ENCODE measurements at places on chromosomes 11 and 22.

DNA sequence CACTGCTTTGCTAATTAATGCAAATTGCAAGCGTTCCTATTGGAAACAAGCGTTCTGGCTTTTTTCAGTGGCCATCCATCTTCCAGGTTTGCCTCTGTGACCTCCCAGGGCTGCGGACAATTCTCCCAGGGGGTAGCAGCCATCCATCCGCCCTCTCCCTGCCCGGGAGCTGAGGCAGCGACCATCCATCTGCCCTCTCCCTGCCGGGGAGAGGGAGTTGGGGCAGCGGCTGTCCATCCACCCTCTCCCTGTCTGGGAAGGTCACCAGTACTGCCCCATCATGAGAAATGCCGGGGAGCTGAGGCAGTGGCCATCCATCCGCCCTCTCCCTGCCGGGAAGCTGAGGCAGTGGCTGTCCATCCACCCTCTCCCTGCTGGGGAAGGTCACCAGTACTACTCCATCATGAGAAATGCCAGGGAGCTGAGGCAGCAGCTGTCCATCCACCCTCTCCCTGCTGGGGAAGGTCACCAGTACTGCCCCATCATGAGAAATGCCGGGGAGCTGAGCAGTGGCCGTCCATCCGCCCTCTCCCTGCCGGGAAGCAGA, 394.7 kb downstream of the BRD1 start:
- no peak for DNase-seq

DNA sequence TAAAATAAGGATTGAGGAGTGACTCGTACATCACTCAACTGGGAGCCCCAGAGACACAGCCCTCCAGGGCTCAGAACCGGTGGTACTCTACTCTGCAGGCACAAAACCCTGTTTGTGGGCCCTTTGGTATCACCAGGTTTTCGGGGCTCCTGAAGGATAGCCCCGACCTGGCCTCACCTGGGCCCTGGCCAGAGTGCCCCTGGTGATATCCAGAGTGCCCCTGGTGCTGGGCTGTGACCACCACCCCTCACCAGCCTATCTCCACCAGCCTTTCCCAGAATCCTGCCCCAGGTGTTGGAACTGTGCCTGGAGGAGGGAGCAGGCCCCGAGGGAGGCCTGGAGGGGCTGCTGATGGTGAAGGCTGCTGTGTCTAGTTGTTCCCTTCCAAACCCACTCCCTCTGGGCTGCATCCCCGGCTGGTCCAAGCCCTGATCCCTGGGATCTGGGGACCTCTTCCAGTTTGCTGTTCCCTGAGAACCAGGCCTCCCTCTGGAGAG, 2.2 kb upstream of the GGT5 start:
- no peak for DNase-seq

- no peak for DNase-seq
Observed at GRCh38 chr11:79100093-79100910, 340.5 kb downstream of the TENM4 start.

GRCh38 chr11:75421035-75421602, 11.9 kb downstream of the KLHL35 start:
- no peak for DNase-seq

- DNase-seq, result no peak
Observed at GRCh38 chr22:40716116-40716515, 36.8 kb downstream of the MCHR1 start.

DNA sequence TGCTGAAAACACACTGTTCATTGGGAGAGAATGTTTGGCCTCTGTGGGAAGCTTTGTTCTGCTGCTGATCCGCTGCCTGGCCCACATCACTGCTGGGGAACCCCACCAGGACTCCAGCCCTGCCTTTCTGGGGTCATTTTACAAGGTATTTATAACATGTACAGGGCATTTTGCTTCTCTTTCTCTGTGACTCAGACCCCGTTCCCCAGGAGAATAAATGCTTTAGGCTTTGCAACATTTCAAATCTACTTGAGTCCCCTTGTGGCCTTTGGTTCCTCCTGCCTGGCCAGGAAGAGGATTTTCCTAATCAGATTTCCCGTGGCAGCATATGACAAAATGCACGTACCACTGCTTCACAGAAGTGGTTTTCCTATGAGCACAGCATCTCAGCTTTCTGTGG, 43.0 kb downstream of the BTG4 start:
- no peak for DNase-seq

GRCh38 chr22:42613872-42614301, 796 bp downstream of the POLDIP3 start:
- peak; percentile 12 for DNase-seq

DNA sequence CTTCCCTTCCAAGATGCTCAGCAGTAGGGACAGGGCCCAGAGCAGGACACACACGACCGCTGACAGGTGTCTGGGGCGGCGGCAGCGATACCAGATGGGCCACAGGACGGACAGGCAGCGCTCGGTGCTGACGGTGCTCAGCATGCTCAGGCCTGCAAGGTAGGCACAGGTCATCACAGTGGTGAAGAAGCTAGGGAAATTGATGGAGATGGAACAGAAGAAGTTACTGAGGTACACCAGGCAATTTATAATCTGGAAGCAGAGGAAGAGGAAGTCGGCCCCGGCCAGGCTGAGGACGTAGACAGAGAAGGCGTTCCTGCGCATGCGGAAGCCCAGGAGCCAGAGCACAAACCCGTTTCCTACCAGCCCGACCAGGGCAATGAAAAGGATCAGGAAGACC, 4.6 kb downstream of the MRGPRX2 start:
- DNase-seq, result no peak

DNA sequence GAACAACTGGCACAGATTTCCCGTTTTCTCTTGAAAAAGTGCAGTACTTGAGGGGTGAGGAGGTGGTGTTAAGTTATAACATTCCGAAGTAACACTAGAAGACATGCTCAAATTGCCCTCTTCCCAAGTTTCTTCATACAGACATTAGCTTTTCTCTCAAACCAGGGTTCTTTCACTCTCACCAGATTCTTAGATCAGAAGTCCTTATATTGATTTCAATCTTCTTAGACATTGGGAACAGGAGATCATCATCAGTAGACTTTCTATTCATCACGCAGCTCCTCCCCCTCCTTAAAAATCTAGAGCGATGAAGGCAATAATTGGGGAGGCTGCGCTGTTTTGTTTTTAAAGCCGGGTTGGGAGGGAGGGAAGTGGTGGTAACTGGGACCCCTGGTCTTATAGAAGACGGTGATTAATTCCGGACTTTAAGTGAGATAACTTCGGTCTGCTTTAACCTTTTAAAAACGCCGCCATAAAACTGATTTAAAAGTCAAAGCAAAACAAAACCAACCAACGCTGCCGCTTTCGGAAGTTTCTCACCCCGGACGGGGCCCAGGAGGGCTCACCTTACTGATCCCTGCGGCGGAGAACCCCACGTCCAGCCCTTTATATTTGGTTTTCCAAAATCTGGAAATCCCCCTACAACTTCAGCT, 665 bp downstream of the USP28 start:
- peak; percentile 33 for DNase-seq

DNA sequence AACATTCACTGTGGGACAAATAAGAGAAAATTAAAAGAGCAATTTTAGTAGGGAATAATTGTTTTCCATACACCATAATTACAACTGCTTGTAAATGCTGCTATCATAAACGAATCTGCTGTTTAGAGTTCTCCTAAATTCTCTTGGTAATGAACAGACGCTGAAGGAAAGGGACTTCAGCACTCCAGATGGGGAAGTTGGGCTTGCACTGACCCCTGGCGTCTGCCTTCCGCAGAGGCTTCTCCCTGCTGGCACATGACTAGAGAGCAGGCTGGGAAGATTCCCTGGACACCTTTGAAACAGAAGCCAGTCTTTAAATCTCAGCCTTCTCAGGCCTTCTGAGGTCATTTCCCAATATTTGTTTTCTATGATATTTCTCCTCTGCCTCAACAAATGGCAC, 84.1 kb downstream of the NXPE2 start:
- no peak for DNase-seq

DNA sequence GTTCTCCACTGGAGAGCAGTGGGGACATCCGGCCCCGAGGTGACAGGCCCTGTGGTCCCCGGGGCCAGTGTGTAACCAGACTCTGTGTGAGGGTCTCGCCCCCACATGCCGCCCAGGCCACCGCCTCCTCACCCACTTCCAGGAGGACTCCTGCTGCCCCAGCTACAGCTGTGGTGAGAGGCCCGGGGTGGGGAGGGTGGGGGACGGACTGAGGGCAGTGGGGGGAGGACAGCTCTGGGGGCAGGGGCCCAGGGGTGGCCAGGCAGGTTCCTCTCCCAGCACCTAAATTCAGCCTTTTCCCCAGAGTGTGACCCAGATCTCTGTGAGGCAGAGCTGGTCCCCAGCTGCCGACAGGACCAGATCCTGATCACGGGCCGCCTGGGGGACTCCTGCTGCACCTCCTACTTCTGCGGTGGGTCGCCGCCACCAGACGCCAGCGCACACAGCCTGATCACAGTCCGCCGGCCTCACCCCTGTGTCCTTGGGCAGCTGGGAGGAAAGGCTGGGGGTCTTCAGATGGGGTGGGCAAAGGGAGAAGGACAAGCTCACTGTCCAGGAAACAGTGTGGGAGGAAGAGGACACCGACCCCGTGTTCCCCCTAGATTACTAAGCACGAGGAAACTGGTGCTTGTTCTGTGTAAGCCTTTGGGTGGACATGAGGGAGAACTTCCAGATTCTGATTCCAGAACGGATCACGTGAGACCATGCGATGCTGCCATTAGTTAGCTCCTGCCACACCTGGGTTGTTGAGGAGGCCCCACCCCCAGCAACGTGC, 84.4 kb upstream of the MYOD1 start:
- DNase-seq, result no peak

- no peak for DNase-seq
Observed at GRCh38 chr11:10669258-10670033, 24.1 kb downstream of the IRAG1 start.

DNA sequence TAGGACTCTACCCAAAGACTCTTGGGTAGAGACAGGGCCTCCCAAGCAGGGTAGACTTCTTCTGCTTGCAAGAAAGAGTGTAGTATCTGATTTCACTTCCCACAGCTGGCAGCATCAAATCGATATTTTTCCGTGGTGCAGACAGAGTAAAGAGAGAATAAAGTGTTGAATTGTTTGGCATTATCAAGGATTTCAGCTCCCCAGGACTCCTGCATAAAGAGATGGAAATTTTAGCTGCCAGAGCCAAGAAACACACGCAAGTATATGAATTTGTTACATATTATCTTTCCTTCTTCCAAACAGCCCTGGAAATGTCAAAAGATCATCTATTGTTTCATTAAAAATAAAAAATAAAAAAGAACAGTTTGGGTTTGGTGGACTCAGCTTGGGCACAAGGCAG, 136.8 kb downstream of the PKNOX2 start:
- no peak for DNase-seq

GRCh38 chr11:47411884-47412746, 3.7 kb downstream of the SLC39A13 start:
- DNase-seq, result peak; percentile 47

GRCh38 chr11:10414181-10414580, 40.9 kb upstream of the AMPD3 start:
- no peak for DNase-seq

GRCh38 chr11:12016246-12016645, 7.8 kb upstream of the DKK3 start:
- DNase-seq, result no peak

- no peak for DNase-seq
Observed at GRCh38 chr11:71996946-71997345, 1.8 kb upstream of the IL18BP start.

DNA sequence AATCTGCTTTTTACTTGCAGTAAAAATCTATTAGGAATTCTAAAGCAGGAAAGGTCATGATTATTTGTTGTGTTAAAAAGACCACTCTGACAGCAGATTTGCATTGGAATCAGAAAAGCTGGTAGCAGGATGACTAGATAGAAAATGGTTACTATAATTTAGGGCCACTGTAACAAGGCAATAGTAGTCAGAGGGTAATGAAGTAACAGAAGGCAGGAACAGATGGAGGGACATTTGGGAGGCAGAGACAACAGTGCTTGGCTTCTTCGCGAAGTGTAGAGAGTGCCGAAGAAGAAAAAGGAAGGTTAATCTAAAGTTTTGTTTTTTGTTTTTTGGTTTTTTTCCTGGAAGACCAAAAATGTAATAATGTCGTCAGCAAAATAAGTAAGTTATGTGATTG, 129.8 kb upstream of the SLC5A12 start:
- DNase-seq, result no peak

DNA sequence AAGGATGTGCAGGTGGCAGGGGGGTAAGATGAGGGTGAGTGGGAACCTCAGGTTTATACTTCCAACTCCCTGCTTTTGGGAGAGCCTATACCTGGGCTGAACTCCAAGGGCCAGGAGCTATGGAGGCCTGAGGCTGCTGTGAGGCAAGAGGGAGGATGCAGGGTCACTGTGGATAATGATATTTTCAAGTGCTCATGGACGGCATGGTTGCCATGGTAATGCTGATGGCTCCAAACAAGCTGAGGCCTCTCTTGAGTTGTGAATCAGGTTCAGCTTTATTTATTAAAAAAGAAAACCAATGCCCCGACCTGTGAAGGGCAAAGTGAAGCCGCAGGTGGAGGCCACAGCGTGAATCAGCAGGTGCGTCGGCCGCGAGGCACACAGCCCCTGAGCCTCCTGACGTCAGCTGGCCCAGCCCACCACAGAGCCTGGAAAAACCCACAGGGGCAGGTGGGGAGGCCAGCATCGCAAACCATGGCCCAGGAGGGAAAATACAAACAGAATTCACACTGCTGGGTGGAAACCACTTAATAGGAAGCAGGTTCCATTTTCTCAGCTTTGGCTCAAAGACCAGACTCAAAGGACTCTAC, 17.4 kb upstream of the CREB3L1 start:
- DNase-seq, result no peak

GRCh38 chr22:29470159-29470855, 9.7 kb upstream of the NEFH start:
- DNase-seq, result peak; percentile 52

DNA sequence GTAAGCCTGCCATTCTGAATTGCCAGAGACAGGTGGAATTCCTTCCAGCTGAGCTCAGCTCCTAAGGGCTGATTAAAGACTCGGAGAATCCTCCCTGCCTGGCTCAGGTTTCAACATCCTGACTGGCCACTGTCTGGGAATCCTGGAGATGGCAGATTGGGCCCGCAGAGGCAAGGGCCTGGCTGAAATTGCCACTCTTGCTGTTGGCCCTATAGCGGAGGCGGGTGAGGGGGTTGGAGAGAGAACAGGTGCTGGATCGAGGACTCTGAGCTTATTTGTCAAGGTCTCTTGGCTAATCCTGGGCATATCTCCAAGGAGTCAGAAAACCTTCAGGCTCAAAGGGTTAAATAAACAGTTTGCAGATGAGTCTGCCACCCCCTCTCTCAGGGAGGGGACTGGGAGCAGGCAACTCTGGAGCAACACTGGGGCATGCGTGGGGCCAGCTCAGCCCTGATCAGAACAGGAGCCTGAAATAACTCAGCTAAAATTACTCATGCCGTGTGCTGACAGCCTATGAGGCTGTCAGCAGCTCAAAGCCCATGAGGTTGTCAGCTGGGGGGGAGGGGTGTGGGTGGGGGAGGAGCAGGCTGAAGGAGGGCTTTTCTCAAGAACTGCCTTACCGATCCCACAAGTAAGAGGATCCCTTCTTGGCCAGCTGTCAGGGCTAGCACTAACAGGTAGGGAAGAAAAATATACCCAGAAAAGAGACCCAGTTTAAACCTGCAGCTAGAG, 14.7 kb upstream of the MFRP start:
- DNase-seq, result no peak

DNA sequence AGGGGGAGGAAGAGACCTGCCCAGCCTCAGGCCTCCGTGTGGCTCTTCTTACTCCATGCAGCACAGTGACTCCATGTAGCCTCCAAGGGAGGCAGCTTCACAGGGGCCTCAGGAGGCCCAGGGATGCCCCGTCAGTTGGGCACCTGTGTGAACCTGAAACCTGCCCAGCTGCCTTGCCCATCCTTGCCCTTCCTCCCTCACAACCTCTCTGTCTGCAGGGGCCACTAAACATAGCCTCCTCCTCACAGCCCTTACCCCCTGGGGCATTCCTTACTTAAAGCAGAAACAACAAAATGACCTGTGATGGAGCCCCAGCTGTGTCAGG, 7.1 kb downstream of the LRRC32 start:
- no peak for DNase-seq

GRCh38 chr22:35601743-35602615, 15.2 kb downstream of the MB start:
- no peak for DNase-seq

All from stimulated activated CD4-positive, alpha-beta T cell treated with anti-CD3 and anti-CD28 coated beads, Interleukin-15, amount 100 ng/mL, for 1 hour (primary cell).